ENCODE measurements at places on chromosomes 2 and 18.

GRCh38 chr2:143649226-143649740 is 520.1 kb downstream of the ARHGAP15 start:
- no peak for DNase-seq

- no peak for DNase-seq
Observed at GRCh38 chr2:108612153-108612513, 77.9 kb downstream of the LIMS1 start.

GRCh38 chr2:223970343-223971128 is 13.3 kb downstream of the MRPL44 start:
- DNase-seq = no peak

DNA sequence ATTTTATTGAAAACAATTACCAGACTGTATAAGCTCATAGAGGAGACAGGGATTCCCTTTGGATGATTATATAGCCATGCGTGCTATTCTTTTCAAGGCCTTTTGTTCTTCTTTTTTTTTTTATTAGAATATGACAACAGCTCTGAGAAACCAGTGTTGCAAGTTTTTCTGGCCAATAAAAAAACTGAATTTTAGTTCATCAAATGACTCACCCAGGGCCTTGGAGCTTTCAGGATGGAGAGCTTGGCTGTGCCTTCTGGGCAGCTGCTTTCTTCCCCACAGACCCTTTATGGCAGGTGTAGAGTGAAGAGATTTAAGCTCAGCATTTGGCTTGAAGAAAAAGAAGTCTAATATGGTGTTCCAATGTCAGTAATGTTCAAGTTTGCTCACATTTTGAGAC is 497.9 kb upstream of the FANCL start:
- DNase-seq = no peak

GRCh38 chr2:64202206-64202845 is 58.1 kb upstream of the PELI1 start:
- no peak for DNase-seq

DNA sequence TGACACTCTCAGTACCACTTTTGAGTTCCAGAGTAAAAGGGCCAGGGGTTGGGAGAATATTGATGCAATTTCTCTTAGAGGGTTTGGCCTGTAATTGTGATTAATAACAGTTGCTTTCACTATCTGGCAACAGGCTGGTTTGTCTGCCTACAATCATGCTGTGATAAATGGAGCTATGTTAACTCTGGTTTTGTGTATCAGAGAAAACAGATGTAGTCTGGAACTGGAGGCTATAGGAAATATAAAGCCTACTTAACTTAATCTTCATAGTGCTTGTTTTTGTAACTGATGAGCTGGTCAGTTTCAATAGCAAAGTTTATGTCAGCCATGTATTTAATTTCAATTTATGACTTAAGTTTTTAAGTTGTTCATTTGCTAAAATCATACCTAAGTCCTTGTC is 138.0 kb downstream of the AGPS start:
- DNase-seq = no peak

- DNase-seq = no peak
Observed at GRCh38 chr18:47773931-47774330, 156.5 kb downstream of the SMAD2 start.

- DNase-seq = peak; percentile 8
Observed at GRCh38 chr2:239595726-239596125, 194.9 kb upstream of the HDAC4 start.

GRCh38 chr2:10389573-10389972 is 58.6 kb downstream of the ODC1 start:
- no peak for DNase-seq

Data from activated T-cell treated with anti-CD3 and anti-CD28 coated beads, Interleukin-2, amount 50 U/mL, for 1 hour (primary cell).